ENCODE measurements at places on chromosomes 6 and 20. TPM values are rescaled to one million over a fixed set of nuclear protein-coding genes. Genes with fewer than 3 reads are reported as not detected.

COL21A1 gene
- 0.39 TPM for total RNA-seq

SPATA25 gene
- total RNA-seq: 0.98 TPM

MAP3K5 gene
- total RNA-seq: 6.2 TPM

OR2B2 gene
- not detected for total RNA-seq

SUMO4 gene
- total RNA-seq: 0.84 TPM

- DNase-seq: no peak
These were observed 109.1 kb downstream of the TOX2 start for GRCh38 chr20:44023515-44024371.

GRCh38 chr6:170462366-170463020 lies 90.6 kb downstream of the PSMB1 start:
- DNase-seq: no peak

DNA sequence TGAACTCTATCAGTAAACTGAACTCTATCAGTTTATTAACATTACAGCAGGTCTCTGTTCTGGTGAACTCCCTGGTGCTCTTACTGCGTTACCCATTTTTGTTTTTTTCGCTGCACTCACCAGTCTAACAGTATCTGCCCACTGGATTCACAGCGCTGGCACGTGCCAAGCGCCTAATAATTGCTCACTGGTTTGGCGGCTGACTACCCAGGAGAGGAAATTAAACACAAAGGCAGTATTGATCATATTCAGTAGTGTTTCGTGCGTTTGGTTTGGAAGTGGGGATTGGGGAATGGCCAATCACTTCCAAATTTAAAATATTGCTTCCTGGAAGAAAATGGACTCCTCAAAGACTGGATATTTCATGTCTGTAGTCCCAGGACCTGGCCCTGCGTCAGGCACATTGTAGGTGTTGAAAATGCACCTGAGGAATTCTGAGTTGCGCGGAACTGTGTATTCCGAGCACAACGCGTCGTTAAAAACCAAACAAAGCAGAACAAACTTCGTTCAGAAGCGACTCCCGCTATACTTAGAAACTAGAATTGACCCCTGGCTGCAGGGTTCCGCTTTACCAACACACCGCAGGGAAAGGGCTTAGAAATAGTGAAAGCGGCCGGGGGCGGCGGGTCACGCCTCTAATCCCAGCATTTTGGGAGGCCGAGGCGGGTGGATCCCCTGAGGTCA lies 1.1 kb upstream of the RPS12 start:
- peak; percentile 62 for DNase-seq

- no peak for DNase-seq
These were observed 181.1 kb upstream of the SUPT3H start for GRCh38 chr6:45558858-45559257.

- no peak for DNase-seq
These were observed 73.7 kb downstream of the EDN1 start for GRCh38 chr6:12363651-12364381.

- no peak for DNase-seq
These were observed 43.0 kb downstream of the MRS2 start for GRCh38 chr6:24445704-24446103.

DNA sequence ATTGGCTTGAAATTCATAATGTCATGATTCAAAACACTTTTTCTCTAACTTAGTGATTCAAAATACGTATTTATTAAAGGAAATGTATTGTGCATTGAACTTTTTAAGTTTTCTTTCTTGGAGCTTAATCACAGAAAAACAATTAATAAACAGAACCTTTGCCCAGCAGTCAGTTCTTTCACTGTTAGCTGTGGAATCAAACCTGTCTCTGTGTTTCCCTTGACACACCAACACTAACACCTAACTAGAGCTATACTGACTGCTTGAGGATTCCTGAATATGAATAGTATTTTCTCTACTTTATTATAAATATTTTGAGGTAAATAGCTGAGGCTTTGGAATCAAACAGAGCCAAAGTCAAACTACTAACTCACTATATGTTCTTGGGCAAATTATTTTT lies 296.4 kb downstream of the HIVEP2 start:
- no peak for DNase-seq

DNA sequence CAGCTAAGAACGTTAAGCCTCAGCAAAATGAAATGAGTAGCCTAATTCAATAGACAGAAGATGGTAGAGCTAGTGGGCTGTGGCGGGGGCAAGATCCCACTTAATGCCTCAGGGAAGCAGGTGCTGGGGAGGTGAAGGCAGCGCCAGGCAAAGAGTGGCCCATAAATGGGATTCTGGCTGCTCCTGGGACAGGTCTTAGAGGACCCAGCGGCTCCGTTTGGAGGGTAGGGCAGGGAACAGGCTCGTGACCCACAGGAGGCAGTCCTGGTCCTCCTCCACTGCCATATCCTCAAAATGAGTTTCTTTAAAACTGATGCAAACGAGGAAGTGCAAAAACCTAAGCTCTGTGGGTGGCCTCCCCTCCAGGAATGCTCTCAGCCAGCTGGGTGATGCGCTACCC lies 32.7 kb downstream of the SAYSD1 start:
- no peak for DNase-seq

GRCh38 chr6:168218785-168219566 lies 100.6 kb downstream of the DACT2 start:
- no peak for DNase-seq

Data from RPMI7951 (cell line).